T follicular helper cell (primary cell): ENCODE measurements at places on chromosomes 3 and 15.

GRCh38 chr3:195893516-195893915 is 14.8 kb downstream of the TNK2 start:
- DNase-seq: no peak

DNA sequence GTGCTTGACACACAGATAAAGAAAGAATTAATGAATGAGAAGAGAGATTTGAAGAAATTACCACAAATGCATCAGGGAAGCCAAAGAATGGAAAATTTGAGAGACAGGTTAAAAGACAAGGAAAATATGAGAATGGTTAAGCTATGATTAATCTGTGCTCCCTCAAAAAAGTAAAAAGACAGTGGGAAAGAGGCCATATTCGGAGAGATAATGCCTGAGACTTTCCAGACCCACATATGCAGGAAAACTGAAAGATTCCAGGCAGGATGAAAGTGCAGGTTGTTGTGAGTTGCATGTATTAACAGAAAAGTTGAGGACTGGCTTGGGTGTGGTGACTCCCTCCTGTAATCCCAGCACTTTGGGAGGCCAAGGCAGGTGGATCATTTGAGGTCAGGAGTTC is 302.3 kb downstream of the UACA start:
- no peak for DNase-seq

GRCh38 chr3:115989684-115990421 is 366.5 kb downstream of the GAP43 start:
- DNase-seq: no peak

DNA sequence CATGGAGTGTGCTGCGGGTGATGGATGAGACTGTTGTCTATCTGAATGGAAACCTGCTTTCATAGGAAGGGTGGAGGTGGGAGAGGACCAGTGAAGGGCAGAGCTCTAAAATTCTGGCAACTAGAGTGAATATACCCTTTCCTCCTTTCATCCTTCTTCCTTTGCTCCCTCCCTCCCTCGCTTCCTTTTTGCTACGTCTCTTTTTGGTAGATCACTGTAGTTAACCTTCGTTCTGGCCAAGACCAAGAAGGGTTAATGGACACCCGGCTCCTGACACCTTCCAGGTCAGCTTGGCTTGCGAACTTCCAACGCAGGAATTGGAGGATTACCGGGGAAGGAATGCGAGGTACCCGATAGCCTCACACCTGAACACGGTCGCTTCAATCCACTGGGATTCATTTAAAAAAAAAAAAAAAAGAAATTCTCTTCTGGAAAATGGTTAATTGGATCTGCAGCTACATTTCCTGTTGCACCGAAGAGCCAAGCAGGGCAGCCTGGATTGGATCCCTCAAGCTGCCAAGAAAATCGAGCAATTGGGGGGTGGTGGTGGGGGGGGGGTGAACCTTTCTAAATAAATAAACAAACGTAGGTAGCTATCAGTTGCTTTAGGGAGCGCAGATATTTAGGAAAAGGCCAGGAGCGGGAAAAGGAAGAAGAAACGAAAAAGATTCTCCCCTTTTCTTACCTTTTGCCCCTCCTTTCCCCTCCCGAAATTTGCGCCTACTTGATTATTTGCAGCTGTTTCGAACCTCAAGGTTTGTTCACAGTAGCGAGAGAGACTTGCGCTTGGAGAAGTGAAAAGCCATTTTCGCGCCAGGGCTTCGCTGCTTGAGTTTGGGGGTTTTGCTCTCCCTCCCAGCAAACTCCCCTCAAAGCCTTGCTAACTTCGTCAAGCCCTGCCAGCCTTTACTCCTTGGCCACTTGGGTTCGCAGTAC is 9.5 kb upstream of the NR2F2 start:
- DNase-seq: no peak

GRCh38 chr3:47731061-47731460 is 50.6 kb downstream of the SMARCC1 start:
- no peak for DNase-seq

GRCh38 chr3:172804323-172804722 is 53.8 kb downstream of the ECT2 start:
- no peak for DNase-seq

GRCh38 chr15:28191832-28192231 is 92.7 kb upstream of the OCA2 start:
- no peak for DNase-seq

GRCh38 chr3:178056868-178057267 is 479.4 kb upstream of the KCNMB2 start:
- no peak for DNase-seq

GRCh38 chr3:48555949-48556795 is 431 bp downstream of the PFKFB4 start:
- no peak for DNase-seq

DNA sequence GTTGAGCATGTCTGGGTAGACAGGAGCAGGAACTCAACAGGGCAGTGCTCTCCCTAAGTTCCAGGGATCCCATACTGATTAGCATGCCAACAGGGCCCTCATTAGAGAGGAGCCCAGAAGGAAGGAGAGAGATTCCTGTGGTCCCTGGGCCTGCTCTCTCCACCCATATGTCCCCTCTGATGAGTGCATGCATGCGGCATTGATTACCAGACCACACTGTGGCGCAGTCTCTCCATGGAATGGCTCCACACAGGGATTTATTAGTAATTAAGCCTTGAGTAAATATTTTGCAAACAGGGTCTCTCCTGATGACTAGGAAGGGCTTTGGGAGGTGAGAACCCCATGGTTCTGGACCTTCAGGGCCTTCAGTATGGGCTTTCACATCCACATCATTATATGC is 60.0 kb upstream of the ST8SIA2 start:
- no peak for DNase-seq

GRCh38 chr3:164048451-164048850 is 1029.8 kb downstream of the SI start:
- DNase-seq: no peak

- no peak for DNase-seq
Observed at GRCh38 chr3:126415661-126416591, 21.2 kb downstream of the CFAP100 start.

- DNase-seq: no peak
Observed at GRCh38 chr15:91865486-91865885, 12.0 kb downstream of the SLCO3A1 start.

- DNase-seq: no peak
Observed at GRCh38 chr15:35833581-35833980, 287.6 kb upstream of the DPH6 start.
